HCT116 (cell line): ENCODE measurements at places on chromosomes 2 and 18.

DNA sequence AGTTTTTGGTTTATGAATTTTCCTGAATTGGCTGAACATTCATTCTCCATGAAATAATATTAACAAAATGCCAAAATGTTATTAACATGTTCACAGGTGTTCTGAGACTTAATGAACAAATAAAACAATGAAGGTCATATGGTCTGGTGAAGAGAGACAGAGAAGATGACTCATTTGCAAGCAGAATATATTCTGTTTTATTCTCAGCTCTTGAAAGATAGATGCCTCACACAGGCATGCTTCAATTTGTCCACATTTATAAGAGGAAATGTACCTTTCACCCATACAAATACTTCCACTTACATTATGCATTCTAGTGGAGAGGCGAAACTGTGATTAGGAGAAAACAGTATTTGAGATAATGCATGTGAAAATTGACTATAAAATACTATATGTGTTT is 75.4 kb upstream of the PGAP1 start:
- DNase-seq, result no peak

DNA sequence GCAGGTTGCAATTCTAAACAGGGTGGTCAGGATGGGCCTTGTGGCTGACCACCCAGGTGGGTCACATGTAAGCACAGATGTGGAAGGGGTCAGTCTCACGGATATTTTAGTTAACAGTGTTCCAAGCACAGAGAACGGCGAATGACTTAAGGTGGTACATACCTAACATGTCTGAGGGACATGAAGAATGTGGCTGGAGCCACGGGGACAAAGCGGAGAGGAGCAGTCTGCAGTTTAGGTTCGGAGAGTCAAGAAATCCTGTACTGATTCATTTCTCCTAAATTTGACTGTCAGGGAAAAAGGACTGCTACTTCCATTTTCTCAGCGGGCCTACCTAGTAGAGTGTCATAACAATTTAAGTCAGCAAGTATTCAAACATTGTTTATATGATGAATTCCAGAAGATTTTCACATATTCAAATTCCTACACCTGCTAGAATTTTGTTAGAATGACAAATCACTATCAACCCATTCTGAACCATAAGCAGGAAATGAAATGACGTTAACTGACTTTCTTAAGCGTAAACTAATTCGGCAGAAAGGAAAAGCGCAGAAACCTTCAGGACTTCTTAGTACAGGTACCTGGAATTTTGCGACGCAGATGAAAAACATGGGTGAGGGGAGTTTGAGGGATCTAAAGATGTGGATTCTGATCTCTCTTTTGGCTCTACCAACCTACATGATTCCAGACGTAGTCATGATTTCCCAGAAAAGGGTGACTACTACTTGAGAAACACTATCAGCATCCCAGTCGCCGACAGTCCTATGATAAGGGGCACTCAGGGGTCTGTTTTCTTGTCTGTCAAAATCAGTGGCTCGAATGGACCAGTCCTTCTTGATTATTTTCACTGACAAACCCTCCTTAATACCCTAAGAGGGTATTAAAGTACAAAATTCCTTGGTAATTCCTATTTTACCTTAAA is 41.3 kb downstream of the PTPN2 start:
- DNase-seq, result no peak

GRCh38 chr18:58501066-58501896 is 127.6 kb downstream of the ALPK2 start:
- DNase-seq, result no peak

- DNase-seq, result peak; percentile 83
These were observed 208.0 kb upstream of the FBXO11 start for GRCh38 chr2:48114256-48114655.

DNA sequence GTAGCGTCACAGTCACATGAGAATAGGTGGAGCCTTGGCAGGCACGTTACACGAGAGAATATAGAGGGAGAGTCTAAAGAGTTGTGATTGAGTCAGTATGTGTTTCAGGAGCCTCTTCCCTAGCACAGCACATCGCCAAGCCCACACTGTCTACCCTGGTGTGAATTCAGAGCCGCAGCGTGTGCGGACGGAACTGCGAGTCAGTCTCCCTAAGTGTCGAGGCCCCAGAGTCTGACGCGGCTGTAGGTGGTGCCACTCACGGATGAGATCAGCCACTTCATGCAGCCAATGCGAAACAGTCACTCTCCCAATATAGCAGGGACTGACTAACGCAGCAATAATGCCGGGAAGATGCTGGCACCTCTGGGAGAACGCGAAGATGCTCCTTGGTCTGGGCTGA is 587.3 kb upstream of the ID2 start:
- no peak for DNase-seq

- DNase-seq, result no peak
These were observed 77.6 kb upstream of the RAB6C start for GRCh38 chr2:129901754-129902415.

DNA sequence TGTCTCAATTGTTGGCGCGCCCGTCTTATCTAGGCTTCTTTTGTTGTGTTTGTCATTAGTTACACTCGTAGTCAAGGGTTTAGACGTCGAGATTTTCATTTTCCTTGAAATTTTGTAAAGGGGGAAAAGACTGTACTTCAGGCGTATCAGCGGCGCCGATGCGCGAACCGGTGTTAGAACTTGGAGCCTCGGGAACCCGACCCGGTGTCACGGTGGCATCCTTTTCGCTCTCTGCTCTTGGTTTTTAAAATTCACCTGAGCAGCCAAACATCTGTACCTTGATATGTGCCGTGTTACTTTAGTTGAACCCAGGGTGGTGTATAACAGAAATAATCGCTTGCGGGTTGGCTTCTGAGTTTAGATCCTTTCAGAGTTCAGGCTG is 643 bp downstream of the RMC1 start:
- DNase-seq, result no peak

DNA sequence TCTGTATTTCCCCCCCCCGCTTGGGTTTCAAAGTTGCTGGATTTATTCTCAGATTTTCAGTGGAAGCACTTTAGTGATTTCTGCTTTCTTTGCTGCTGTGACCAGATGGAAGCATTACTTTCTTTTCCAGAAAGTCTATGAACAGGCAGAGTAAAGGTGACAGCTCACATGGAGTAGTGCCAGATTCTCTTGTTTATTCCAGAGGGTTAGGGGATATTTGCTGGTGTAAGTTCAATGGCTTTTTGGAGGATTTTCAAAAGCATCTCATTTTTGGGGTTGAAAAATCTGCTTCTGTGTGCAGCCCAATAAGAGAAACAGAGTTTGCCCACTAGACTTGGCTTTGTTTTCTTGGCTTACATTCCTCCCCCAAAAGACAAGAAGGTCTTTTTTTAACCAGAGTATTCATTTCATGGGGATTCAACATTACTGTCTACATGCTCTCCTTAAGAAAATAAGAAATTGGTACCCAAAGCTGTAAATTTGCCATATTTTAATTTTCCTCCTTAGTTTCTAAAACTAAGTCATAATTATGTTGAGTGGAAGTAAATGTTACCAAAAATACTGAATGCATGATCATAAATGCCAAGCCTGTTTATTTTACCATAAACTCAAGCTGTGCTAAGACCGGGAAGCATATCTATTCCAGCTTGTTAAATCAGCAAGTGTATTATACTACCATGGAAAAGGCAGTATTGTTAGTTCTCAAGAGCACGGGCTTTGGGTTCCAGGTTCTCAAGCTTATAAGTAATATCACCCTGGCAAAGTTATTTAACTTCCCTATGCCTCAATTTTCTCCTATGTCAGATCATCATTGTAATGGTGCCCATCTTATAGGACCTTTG is 557.2 kb downstream of the CPS1 start:
- no peak for DNase-seq

- no peak for DNase-seq
These were observed 37.3 kb downstream of the PLB1 start for GRCh38 chr2:28533044-28533680.

DNA sequence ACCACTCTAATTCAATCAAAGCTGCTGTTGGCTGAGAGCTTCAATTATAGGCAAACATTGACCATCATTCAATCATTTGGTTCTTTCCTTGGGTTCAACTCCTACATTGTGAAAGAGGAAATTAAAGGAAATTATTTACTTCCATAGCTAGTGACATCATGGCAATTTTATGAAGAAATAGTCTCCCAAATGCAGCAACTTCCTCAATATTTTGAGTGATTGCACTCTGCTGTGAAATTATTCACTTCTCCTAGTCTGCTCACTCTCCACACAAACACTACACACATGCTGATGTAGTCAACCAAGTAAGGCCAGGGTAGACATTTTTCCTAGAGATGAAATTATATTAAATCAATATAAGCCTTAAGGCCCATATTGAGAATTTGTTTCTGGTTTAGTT is 86.7 kb upstream of the NCKAP5 start:
- no peak for DNase-seq

DNA sequence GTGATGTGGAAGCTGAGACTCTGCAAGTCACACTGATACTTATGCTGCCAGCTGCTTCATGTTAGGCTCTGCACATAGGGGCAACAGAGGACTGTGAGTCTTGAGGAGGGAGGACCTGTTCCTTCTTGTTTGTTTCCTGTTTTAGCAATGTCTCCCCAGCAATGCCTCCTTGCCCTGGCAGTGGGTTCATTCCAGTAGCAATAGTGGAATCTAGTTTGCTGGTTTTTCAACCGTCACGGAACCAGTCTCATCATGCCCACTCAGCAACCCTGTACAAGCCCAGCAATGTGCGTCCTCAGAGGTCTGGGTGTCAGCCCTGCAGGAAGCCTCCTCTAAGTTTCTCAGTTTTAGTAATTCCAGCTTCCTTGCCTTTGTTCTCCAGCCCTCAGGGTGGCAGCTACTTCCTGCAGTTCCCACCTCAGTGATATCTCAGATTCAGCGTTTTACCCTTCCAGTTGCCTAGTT is 20.5 kb upstream of the ITGB6 start:
- no peak for DNase-seq

DNA sequence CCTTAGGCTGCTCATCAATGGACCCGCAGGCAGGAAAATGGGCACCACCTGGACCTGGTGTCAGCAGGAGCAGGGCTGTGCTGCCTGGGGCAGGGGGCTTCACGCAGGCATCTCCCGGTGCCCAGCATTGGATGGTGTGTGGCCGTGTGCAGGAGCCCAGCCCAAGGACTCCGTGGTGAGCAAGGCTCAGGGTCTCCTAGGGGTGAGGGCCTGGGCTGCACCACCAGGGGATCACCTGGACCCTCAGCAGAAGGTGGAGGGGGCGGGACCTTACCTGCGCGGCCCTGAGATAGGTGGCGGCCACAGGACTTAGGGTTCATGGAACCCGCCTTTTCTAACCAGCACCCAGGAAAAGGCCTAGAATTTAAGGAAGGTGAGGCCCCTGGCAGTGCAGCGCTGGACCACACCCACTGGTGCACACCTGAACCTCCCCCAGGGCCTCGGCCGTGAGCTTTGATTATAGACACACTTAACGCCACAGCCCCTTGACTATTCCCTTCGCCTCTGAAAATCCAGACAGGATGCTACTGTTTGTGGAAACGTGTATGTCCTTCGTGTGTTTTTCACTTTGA is 89.0 kb downstream of the TMEM18 start:
- no peak for DNase-seq

- DNase-seq, result no peak
These were observed 6.3 kb upstream of the RAB31 start for GRCh38 chr18:9701609-9702349.

- no peak for DNase-seq
These were observed 164.2 kb downstream of the ANTXR1 start for GRCh38 chr2:69177063-69177771.

DNA sequence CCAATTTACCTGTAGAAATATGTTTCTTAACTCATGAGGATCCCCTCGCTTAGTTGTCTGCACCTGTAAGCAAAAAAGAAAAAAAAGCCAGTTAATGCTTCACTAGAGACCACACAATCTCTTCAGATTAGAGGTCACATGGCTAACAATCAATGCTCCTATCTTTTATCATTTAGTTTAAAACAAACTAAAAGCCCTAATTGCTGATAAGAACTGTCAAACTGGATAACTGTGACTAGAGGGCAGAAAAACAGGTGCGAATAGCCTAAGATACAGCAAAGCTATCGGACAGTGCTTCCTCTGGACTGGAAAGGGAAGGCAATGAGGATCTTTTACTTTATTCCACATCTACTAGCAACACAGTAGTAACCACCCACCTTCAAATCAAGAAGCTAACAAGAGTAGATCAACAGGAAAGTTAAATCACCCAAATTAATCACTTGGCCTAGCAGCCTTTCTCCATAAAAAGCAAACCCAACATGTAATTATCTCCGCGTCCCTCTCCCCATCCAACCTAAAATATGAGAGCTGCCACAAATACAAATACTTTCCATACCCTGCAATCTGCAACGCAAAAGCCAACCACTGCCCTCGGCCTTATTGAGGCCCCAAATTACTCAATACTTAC is 734 bp downstream of the SLC25A12 start:
- no peak for DNase-seq

GRCh38 chr18:52227536-52227935 is 112.5 kb upstream of the DCC start:
- no peak for DNase-seq

DNA sequence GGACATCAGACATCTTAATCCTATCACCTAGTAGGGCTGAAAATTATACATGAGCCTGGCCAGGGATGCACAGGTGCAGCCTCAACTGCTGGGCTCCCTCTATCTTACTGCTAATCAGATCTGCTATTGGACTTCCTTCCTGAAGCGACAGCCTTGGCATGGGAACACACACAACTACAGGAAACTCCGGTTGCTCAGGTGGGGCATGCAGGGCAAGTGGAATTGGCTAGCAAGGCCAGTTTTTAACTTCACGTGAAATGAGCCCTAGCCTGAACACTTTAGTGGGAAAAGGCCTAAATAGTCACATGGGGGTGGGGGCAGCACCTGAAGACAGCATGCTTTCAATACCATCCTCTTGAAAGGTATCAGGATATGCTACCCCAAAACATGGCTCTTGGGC is 147.9 kb upstream of the NCKAP5 start:
- DNase-seq, result no peak
